ENCODE measurements at places on chromosomes 7 and 10.

DNA sequence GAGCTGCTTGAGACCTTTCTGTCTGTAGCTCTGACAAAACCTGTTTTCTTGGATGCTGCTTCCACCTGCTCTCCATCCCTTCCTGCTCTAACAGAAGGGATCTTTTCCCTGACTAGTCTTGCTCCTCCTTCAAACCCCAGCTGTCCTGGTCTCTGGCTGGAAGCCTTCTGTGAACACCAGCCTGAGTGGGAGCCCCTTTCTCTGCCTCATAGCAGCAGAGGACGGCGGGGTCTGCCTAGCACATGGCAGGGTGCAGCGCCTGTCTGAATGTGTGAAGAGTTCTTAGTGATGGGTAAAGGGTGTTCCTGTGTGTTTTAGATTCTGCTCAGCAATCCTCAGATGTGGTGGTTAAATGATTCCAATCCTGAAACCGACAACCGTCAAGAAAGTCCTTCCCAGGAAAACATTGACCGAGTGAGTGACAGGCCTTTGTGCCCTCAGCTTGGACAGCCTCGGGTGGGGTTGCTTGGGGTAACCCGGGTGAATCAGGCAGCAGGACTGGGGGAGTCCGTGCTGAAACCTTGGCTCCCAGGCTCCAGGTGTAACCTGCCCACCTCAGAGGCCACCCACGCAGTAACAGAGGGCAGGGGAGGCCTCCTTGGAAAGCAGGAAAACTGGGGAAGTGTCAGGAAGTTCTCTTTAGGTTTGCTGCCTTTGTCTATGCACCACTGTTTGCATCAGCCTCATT lies 34.1 kb downstream of the NUB1 start:
- DNase-seq: no peak

DNA sequence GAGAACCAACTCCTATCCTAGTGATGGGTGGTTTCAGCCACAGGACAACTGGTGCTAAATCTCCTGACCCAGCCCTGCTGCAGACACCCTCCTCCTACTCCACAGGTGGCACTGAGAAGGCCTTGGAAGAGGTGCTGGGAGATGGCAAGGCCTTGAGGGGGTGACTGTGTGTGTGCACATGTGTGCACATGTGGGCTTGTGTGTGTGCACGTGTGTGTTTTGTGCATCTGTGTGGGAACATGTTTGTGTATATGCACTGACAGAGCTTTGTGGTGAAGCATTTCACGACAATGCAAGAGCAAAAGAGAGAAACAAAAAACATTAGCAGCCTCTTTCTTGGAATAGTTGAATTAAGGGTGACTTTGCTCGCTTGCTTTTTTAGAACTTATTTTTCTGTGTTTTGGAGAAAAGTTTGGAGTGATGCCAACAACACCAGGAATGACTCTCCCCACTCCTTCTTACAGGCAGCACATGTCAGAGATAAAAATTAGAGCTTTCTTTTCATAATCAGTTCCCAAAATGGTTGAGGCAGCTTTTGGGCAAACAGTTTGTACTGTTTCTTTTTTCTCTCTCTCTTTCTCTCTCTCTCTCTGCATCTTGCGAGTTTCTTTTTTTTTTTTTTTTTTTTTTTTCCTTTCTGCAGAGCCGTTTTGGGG lies 69.5 kb downstream of the SEC61G start:
- no peak for DNase-seq

- DNase-seq: no peak
These were observed 457.9 kb upstream of the TPK1 start for GRCh38 chr7:145293754-145294153.

DNA sequence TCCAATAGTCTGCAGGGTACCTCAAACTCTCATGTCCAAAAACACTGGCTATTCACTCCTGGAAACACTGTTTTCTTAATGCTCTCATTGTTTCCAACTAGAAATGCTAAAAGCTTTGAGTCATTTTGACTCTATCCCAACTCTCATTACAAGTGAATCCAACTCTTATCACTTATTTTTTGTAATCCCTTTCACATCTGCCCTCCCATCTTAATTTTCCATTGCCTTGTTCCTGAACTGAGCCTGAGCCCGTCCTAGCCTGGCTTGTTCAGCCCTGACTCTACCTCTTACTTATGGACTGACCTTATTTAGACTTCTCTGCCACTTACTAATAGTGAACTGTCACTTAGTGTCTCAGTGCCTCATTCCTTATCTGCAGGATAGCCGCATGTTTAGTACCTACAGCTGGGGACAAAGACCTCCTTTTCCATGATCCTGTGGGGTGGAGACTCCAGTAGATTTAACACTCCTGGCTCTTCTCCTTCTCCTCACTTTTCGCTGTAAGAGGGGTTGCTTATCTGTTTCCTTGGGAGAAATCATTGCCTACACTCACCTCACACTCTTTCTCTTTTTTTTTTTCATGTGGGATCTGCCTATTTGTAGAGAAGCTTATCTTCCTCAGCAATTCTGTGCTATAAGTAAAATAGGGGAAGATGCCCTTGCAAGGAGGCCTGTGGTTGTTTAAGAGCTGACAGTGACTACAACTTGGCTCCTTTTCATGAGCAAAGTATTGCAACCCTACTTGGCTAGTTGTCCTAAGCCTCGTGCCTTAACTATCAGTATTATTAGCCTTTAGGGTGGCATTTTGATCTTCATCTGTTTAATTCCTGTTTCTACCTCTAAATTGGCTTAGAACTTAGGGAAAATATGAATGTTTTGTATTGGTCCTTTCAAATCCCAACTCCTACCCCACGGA lies 56.4 kb downstream of the SLC16A12 start:
- no peak for DNase-seq

GRCh38 chr7:45215601-45216062 lies 58.0 kb downstream of the RAMP3 start:
- no peak for DNase-seq
